ENCODE measurements at places on chromosomes 3 and 15. TPM values are rescaled to one million over a fixed set of nuclear protein-coding genes. Genes with fewer than 3 reads are reported as not detected.

The CLRN1 gene
- not detected for total RNA-seq

The CHRFAM7A gene
- total RNA-seq = 1.4 TPM

The DUOXA2 gene
- not detected for total RNA-seq

The NME9 gene
- total RNA-seq = 0.22 TPM

The ALAS1 gene
- total RNA-seq = 40.4 TPM

The ADAMTS7 gene
- 1.2 TPM for total RNA-seq

The TMC3 gene
- not detected for total RNA-seq

The RTP1 gene
- not detected for total RNA-seq

The SLCO2A1 gene
- total RNA-seq = under 0.01 TPM

The GRM2 gene
- under 0.01 TPM for total RNA-seq

The UQCC5 gene
- 12.6 TPM for total RNA-seq

The COL6A6 gene
- total RNA-seq = 0.11 TPM

The CCDC9B gene
- 46.2 TPM for total RNA-seq

The PRRT3 gene
- 1.3 TPM for total RNA-seq

The ZBBX gene
- total RNA-seq = 0.12 TPM

The ADCY5 gene
- 0.22 TPM for total RNA-seq

The HRH1 gene
- total RNA-seq = 11.4 TPM

The SYNPR gene
- not detected for total RNA-seq

The SPATA12 gene
- total RNA-seq = 0.11 TPM

The NR2E3 gene
- total RNA-seq = 0.25 TPM

The SIDT1 gene
- not detected for total RNA-seq

The CCR1 gene
- total RNA-seq = 0.87 TPM

The NR2F2 gene
- 41.1 TPM for total RNA-seq

The SNTN gene
- not detected for total RNA-seq

The PLOD2 gene
- total RNA-seq = 317 TPM
